ENCODE measurements at places on chromosomes 4 and X.

DNA sequence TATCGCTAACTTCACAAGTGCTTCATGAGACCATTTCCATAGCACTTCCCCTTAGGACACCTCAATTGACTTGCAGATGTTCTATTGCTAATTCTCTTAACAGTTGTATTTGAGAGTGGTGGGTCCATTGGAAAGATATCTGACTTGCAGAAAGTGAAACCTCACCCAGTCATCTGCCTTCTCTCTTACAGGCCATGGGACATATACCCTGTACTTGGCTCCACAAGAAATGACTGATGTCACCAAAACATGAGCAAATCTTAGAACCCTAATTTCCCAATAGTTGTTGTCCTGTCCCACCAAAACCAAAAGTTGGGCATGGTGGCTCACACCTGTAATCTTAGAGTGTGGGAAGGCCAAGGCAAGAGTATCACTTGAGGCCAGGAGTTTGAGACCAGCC lies 101.9 kb upstream of the MAML3 start:
- no peak for DNase-seq

- no peak for DNase-seq
Measured at GRCh38 chr4:87078987-87079486, 141.4 kb downstream of the KLHL8 start.

DNA sequence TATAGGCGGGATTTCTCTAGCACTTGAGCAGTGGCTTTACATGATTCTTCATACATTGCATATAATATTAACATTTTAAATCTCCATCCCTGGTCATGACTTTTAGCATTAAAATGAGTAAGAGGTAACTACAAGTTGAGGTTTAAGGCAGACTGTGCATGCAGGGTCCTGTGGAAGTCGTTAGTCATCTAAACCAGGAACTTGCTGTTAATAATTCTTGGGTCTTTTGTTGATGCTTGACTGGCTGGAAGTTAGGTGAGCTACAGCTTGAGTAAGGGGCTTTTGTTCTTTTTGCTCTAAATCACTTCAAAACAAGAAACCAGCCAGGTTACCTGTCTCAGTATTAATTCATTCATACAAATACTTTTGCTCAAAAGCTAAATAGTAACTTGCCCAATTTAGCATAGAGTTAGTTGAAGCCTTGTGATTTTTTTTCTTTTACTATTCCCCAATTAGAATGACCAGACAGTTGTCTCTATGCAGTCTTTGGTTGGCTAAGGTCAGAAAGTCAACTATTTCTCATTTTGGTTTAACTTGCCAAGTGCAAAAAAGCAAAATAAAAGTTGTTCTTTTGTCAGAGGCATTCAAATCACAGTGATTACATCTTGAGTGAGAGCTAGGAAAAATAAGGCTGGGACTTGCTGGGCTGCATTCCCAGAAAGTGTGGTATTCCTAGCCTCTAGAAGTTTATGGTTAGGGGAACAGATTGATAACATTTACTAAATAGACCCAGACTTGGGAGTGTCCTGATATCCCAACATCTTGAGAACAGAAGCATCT lies 516.9 kb downstream of the PDHA2 start:
- no peak for DNase-seq

DNA sequence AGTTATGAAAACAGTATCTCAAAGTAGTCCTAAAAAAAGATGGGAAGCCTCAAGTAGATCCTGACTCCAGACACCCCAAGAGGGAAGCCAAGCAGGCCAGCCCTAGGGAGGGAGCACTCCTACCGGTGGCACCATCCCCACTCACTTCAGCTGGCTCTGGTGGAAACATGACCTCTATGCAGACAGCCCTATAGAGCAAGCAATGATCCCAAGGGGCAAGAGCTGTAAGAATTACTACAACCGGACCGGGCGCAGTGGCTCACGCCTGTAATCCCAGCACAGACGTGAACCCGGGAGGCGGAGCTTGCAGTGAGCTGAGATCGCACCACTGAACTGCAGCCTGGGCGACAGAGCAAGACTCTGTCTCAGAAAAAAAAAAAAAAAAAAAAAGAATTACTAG lies 5.7 kb downstream of the LETM1 start:
- DNase-seq = no peak

DNA sequence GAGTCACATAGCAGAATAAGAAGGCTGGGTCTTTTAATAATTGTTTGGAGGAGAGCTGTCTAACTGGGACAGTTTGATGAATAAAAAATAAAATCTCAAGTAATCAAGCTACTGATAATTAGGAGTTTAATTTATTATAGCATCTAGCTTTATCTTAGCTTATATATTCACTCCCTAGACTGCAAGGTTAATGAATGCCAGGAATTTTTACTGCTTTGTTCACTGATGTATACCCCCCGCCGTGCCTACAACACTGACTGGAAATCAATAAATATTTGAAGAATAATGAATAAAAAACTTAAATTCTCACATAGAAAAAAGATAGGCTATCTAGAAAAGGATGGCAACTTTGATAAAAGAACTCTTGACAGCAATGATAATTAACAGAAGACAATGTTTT lies 59.7 kb downstream of the IQCM start:
- DNase-seq = no peak

DNA sequence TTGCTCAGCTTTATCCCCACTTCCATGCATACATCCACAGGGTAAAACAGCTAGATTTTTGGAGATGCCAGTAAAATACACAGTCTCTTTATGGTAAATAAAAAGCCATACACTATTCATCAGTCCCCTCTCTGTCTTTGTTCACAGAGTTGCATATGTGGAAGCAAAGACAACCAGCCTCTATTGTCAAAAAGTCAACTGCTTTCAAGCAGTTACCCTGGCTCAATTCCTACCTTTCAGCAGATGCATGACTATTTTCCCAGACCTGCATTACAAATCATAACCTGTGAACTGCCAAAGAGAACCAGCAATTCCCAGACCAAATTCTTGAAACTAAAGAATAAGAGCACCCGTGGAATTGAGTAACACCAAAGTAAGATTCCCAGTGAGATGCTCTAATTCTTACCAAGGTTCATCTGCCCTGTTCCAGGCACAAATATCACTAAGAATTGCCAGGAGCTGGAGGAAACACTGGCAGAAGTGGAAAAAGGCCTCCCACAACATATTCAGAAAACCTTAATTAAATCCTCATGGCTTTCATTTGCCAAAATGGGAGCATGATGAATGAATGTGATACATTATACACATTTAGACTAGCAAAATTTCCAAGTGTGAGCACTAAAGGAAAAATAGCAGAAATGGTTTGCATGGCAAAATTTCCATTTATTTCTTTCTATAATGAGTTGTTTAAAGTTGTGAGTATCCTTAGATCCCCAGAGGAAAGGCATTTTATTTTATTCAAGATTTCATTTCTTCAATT lies 391.2 kb upstream of the ADGRL3 start:
- DNase-seq = no peak

GRCh38 chrX:110418316-110419235 lies 59.9 kb downstream of the RTL9 start:
- DNase-seq = no peak

GRCh38 chr4:85142451-85142850 lies 176.0 kb upstream of the WDFY3 start:
- DNase-seq = no peak

GRCh38 chrX:68837119-68837518 lies 8.3 kb downstream of the EFNB1 start:
- no peak for DNase-seq
